ENCODE measurements at places on chromosomes 1 and 21.

DNA sequence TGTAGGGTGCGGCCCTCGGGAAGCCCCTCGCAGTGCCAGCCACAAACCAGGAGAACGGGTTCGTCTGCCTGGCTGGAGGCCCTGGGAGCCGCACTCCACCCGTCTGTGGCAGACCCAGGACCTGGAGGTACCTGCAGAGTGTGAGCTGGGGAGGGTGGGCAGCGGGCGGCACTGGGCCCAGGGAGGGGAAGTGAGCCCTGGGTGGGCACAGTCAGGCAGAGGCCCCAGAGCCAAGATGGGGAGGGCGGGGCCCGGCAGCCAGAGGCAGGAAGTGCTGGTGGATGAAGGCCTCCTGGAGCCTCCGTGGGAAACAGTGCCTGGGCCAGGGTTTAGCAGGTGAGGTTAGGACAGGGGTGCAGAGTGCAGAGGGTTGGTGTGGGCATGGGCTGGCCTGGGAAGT, 4.0 kb upstream of the PEX10 start:
- peak; percentile 18 for DNase-seq

GRCh38 chr1:196680107-196680506, 28.3 kb downstream of the CFH start:
- DNase-seq = no peak

- DNase-seq = no peak
Observed at GRCh38 chr1:27542463-27543273, 52.7 kb upstream of the WASF2 start.

- no peak for DNase-seq
Observed at GRCh38 chr1:32904797-32905196, 3.6 kb upstream of the TMEM54 start.

- no peak for DNase-seq
Observed at GRCh38 chr21:33434770-33435360, 31.7 kb downstream of the IFNGR2 start.

GRCh38 chr1:157110686-157111085, 11.1 kb upstream of the ETV3L start:
- no peak for DNase-seq

GRCh38 chr21:31348188-31348587, 4.1 kb upstream of the TIAM1 start:
- DNase-seq = no peak

DNA sequence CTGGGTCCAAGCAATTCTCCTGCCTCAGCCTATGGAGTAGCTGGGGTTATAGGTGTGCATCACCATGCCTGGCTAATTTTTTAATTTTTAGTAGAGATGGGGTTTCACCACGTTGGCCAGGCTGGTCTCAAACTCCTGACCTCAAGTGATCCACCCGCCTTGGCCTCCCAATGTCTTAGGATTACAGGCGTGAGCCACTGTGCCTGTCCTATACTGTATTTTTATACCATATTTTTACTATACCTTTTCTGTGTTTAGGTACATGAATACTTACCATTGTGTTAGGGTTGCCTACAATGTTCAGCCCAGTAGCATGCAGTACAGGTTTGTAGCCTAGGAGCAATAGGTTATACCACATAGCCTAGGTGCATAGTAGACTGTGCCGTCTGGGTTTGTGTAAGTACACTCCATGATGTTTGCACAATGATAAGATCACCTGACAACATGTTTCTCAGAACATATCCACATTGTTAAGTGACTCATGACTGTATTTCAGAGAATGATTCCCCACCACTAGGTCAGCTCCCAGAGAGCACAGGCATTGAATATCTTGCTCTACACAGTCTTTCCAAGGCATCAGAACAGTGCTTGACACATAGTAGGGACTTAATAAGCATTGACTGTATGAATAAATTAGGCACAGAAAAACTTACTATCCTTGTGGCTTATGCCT, 6.0 kb upstream of the CITED4 start:
- DNase-seq = no peak

DNA sequence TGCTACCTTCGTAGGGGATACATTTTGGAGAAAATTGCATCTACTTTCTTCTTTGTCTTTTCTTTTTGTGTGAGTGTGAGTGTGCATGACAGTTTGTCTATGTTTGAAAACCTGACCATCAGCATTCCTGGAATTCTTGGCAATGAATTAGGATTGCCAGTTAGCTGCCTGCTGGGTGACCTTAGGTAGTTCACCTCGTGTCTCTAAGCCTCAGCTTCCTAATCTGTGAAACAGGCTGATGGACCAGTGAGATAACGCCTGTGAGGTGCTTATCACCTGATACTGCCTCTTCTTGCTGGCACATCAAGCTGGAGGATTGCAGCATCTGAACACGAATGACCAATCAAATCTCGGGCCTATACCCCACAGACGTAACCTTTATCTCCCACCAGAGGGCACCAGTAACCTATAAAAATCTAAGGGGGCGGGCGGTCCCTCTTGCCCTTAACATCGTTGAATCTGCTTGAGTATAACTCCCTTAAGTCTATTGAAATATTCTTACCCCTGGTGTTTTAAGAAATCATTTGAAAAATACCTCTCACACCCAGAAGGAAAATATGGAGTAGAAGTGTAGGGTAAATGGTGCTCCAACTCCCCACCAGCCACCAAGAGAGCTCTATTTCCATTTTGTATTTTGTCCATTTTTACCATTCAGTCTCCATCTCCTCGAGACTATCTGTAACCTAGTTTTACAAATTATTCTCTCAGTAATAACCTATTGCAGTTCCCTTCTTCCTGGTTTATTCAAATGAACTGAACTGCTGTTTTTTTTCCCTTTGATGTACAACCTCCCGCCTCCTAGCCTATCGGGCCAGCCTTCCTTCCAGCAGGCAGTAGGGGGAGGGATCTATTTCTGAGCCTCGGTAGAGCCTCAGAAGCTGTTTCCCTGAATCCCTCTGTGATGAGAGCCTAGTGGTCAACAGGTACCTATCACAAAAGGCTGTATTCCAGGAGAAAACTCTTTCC, 49.7 kb downstream of the MDM4 start:
- DNase-seq = no peak

- no peak for DNase-seq
Observed at GRCh38 chr1:8541961-8542521, 224.1 kb downstream of the SLC45A1 start.

DNA sequence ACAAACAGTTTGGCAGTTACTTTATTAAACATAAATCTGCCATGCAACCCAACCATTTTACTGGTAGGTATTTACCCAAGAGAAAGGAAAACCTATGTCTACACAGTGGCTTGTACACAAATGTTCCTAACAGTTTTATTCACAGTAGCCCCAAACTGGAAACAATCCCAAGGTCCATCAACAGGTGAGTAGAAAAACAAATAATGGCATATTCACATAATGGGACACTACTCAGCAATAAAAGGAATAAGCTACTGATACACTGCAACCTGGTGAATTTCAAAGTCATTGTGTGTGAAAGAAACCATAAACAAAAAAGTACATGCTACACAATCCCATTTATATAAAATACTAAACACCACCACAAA, 12.7 kb downstream of the KYAT3 start:
- no peak for DNase-seq

- DNase-seq = no peak
Observed at GRCh38 chr1:71834601-71835441, 447.5 kb downstream of the NEGR1 start.

DNA sequence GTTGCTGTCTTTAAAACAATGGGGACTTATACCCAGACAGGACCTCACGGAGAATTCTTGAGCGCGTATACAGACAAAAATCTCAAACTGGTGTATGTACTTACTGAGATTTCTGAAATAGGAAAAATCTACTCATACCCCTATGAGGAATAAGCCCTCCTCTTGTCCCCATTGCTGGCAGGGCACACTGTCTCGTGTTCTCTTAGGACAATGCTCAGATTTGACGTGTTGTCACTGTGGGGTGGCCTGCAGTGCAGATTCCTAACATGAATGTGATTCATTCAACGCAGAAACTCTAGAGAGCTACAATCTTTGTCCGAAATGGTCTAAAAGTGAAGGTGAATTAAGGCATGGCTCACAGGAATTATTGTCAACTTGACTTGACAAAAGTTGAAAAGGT, 31.1 kb upstream of the PDE9A start:
- DNase-seq = no peak

DNA sequence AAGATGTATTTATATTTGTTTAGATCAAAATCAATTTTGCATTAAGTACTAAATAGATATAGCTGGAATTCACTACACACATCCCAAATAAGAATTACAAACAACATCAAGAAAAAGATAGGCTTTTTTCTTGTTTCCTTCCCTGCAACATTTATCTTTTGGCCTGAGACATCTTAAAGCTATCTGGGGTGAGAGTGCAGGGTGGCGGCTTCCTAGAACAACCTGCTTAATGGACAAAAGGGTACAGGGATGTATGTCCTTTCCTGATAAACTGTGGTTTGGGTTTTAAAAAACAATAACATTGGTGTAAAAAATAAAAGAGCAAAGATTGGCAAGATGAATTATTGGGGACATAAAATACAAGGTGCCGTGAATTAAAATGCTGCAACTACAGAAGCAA, 54.4 kb downstream of the EPRS1 start:
- DNase-seq = no peak

- DNase-seq = no peak
Observed at GRCh38 chr1:236128646-236129178, 13.6 kb upstream of the GPR137B start.

DNA sequence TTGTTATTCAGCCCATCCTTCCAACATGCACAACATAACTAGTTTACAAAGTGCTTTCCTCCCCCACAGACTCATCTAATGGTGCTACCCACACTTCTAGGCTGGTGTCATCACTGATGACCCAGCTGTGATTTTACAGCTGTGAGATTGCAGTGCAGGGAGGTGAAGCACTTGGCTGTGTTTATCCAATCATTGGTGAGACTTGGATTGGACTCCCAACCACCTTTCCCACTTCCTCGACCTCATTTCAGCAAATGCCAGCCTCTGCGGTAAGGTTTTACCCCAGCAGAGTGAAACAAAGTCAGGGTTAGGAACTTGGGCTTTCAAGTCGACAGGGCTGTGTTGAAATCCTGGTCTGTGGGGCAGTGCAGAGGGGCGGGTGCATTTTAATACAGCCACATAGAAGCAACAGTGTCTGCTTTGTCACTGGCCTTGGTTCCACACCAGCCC, 22.1 kb downstream of the ECHDC2 start:
- DNase-seq = no peak

DNA sequence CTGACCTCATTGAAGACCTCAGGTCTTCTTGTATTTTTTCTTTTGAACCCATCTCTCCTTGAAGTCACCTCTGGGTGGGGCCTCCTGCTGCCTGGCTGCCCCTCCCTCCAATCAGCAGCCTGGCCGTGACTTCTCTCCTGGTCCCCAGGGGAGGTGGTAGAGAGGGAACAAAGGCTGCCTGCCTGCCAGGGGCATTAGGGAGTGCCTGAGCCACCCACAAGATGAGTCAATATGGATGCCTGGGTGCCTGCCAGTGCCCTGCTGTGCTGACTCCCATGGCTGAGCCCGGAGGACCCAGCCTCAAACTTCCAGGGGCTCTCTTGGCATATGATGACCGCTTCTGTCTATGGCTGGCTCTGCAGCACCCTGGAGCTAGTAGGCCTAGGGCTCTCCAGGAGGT, 5.3 kb upstream of the CDCP2 start:
- no peak for DNase-seq

DNA sequence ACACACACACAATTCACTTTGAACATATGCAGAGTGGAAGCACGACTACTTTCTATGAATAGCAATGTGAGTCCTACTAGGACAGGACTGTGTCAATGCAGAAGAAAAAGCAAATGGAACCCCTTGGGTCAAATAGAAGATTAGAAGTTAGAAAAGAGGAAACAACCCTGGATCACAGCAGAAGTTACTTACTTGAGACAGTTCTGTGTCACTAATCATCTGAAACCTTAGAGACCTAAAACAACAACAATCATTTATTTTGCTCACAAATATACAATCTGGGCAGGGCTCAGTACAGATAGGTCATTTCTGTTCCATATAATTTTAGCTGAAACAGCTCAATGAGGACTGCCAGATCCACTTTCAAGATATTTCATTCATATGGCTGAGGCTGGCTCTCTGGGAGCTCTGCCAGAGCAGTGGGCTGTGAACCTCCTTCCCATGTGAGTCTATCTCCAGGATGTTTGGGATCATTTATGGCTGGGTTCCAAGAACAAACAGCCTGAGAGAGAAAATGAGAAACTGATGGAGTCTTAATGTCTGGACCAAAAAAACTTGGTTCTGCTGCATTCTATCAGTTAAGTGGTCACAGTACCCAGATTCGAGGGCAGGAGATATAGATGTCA, 42.5 kb upstream of the IL10 start:
- no peak for DNase-seq

DNA sequence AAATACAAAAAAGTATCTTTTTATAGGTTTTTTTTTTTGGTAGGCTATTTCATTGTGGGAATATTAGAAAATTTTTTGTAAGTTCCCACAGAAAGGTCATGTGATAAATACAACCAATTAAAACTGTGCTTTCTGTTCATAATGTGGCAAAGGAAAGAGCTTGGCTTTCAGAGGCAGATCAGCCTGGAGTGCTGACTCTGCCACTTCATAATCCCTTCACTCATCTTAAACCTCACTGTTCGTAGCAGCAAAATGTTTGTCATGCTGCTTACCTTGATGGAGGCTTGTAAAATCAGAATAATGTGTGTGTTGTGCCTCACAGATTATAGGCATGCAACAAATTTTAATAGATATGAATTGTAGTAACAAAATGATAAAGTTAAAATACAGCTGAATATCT, 176.8 kb downstream of the ZP4 start:
- no peak for DNase-seq

All from activated naive CD4-positive, alpha-beta T cell (primary cell).